ENCODE measurements at places on chromosomes 13 and 19. TPM values are rescaled to one million over a fixed set of nuclear protein-coding genes. Genes with fewer than 3 reads are reported as not detected.

Gene THSD8
- total RNA-seq, result not detected

Gene SHD
- not detected for total RNA-seq

Gene LRRC63
- not detected for total RNA-seq

Gene MADCAM1
- 0.13 TPM for total RNA-seq

Gene ACP7
- not detected for total RNA-seq

Gene ENOX1
- 0.65 TPM for total RNA-seq

Gene ZSWIM4
- total RNA-seq, result 3.1 TPM

Gene TMEM272
- total RNA-seq, result not detected

Gene KLC3
- 0.11 TPM for total RNA-seq

Gene CADM4
- 0.26 TPM for total RNA-seq

Gene KPTN
- 3.3 TPM for total RNA-seq

Gene FGF21
- not detected for total RNA-seq

Gene CD33
- not detected for total RNA-seq

Gene ZNF492
- 0.39 TPM for total RNA-seq

Gene CYP4F2
- total RNA-seq, result not detected

Gene SLC5A5
- not detected for total RNA-seq

Gene PRDX2
- total RNA-seq, result 213 TPM

Gene CXCL17
- not detected for total RNA-seq

Gene ACER1
- total RNA-seq, result not detected

Gene APOC4
- total RNA-seq, result not detected

Gene CCL25
- not detected for total RNA-seq

Gene NCCRP1
- total RNA-seq, result not detected

Gene HSD17B14
- total RNA-seq, result 6.8 TPM

Gene PRR12
- 2.8 TPM for total RNA-seq

Gene FFAR3
- not detected for total RNA-seq

Gene ZSCAN1
- not detected for total RNA-seq

Gene ELSPBP1
- not detected for total RNA-seq

Gene EMC10
- total RNA-seq, result 38.3 TPM

Gene A1BG
- total RNA-seq, result 0.65 TPM

Gene KMT5C
- total RNA-seq, result 5.6 TPM

Gene WDR87
- total RNA-seq, result not detected

Gene ZNF439
- total RNA-seq, result 17.4 TPM

Gene PDX1
- not detected for total RNA-seq

Gene HCST
- total RNA-seq, result 1.4 TPM

Gene SIGLEC5
- not detected for total RNA-seq

Gene ZNF763
- 3.0 TPM for total RNA-seq

Gene TM9SF2
- total RNA-seq, result 178 TPM

Gene VSTM2B
- total RNA-seq, result not detected
